ENCODE measurements at places on chromosomes 5 and 9. TPM values are rescaled to one million over a fixed set of nuclear protein-coding genes. Genes with fewer than 3 reads are reported as not detected.

GRCh38 chr9:136232969-136233368 lies 12.6 kb downstream of the QSOX2 start:
- H3K36me3 ChIP-seq = no peaks in the 10 kb centered on the region
- no peaks in the 10 kb centered on the region for H3K4me1 ChIP-seq
- no peak overlapping the region for H3K27ac ChIP-seq
- H3K4me3 ChIP-seq = no peak overlapping the region
- DNase-seq = no peak
- no peaks in the 10 kb centered on the region for H3K27me3 ChIP-seq

BARHL1 gene
- not detected for total RNA-seq

ABLIM3 gene
- 128 TPM for total RNA-seq

SPIN1 gene
- 20.4 TPM for total RNA-seq

LCN15 gene
- not detected for total RNA-seq

DNA sequence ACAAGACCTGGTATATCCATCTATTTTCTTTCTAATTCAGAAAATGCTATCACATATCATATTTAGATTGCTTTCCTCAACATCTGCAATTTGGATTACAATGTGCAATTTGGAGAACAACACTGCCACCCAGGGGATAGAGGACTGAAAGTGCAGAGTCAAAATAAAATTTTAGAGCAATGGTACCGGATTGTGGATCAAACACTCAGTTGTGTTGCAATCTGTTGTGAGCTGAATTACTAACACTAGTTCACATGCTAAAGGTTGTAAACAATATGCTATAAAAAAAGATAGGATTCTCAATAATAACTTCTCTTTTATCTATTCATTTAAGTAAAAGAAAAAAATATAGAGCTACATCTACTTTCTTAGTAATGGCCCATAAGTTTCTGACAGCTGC lies 11.9 kb upstream of the SRFBP1 start:
- H3K4me1 ChIP-seq = no peaks in the 10 kb centered on the region
- no peak for DNase-seq
- H3K27ac ChIP-seq = no peak overlapping the region
